ENCODE measurements at places on chromosomes 2 and 18.

DNA sequence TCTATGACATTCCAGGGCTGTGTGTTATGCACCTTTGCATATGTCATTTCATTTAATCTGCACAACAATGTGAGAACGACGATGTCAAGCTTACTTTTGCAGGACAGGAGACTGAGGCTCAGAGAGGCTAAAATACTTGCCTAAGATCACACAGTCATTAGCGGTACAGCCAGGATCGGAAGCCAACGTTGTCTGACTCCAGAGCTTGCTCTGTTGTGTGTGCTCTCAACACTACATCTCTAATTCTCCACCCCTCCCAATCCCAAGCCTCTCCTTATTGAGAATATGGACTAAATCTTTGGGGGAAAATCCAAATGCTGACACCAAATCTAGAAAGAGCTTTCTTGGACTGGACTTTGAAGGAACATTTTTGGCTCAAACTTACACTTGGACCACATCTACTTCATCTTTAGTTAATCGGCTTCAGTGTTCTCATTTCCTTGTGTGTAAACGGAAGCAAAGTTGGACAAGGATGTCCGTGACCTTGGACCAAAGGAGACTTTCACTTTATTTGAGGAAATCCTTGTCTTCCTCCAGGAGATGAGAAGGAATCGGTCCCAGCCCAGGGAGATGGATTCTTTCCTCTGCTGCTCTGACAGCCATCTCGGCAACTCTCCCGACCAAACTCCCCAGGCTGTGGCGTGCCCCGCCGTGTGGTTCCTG lies 242.4 kb downstream of the LPIN1 start:
- no peak for DNase-seq

GRCh38 chr2:231397928-231398294 lies 2.4 kb downstream of the B3GNT7 start:
- DNase-seq, result no peak

GRCh38 chr18:36294031-36294430 lies 3.5 kb upstream of the FHOD3 start:
- DNase-seq, result no peak

GRCh38 chr2:43444989-43445645 lies 150.7 kb downstream of the THADA start:
- no peak for DNase-seq

DNA sequence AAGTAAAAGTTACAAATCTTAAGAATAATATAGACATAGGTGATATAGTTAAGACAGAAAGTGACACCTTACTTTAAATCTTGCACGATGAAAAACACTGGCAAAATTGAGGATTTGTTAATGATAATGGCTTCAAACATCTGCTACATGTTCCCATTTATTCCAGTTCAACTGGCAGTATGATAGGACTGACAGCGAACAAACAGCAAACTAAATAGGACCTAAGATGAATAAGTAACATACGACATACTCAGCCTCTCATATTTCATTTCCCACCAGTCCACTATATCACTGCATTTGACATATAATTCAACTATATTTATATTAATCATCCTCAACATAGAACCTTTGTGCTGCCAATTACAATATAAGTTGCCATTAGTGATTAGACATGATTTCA lies 36.3 kb downstream of the ACVR1C start:
- no peak for DNase-seq

DNA sequence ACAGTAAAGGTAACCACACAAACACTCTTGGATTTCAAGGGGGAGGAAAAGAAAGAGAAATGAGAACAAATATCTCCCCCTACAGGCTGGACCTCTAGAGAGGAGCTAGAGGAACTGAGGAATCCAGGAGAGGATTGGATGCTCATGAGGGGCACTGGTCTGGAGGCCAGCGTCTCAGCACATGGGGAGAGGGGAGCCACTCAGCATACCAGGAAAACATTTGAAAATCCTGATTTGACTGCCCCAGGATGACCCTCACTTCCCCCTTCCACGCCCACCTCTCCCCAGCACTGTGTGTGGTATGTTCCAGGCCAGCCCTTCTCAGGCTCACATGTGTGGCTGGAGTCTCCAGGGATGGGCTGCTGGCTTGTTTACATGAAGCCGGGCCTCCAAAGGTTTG lies 396.8 kb upstream of the ID2 start:
- DNase-seq, result no peak

- no peak for DNase-seq
These were observed 112.4 kb upstream of the UPP2 start for GRCh38 chr2:157989227-157989626.

Data from amniotic stem cell (primary cell).